Stimulated activated CD4-positive, alpha-beta T cell treated with anti-CD3 and anti-CD28 coated beads, TNF-alpha, amount 100 ng/mL, for 1 hour (primary cell): ENCODE measurements at places on chromosomes 2 and 18.

DNA sequence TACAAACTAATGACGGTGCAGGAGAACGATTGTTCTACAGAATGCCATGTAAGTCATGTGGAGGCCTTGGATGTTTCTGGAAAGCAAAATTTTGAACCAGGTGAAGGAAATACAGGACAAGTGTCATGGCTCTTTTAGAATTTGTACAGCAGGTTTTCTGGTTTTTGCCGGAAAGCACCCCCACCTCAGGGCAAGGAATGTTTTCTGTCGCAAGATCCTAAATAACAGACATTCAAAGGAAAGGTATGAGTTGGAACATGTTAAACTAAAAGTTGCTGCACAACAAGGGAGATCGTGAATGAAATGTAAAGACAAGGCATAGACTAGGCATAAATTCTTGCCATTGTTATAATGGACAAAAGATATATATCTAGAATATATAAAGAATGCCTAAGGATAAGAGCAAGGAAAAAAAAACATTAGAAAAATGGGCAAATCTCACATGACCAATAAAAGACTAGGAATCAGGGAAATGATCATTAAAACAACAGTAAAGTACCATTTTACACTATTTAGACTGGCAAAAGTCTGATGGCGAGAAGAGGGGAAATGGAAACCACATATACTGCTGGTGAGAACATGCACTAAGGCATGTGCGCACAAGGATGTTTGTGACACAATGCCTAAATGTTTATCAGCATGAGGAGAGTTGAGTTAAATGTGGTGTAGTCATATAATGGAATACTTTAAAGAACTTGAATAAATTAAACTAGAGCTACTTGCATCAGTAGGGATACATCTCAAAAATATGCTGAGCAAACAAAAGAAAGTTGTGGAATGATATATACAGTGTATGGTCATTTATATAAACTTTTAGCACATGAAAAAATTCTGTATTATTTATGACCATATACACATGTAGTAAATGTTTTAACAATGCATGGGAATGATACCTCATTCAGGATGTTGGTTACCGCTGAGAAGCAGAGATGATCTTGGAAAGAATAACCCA lies 127.0 kb downstream of the EML6 start:
- DNase-seq = no peak

DNA sequence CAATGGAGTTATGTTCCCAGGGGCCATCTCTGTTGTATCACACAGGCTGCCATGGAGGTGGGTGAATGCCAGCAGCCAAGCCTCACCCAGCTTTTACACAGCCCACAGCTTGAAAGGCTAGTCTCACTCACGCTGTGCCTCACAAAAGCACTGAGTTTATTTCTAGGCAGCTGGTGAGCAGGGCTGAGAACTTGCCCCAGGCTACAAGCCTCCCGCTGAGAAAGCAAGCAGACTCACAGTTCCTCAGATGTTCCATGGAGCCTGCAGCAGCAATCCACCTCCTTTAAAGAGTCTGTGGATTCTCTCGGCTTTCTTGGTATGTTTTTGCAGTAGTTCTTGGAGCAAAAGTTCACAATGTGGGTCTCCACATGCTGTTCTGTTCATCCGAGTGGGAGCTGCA lies 40.9 kb upstream of the ALKAL2 start:
- no peak for DNase-seq

DNA sequence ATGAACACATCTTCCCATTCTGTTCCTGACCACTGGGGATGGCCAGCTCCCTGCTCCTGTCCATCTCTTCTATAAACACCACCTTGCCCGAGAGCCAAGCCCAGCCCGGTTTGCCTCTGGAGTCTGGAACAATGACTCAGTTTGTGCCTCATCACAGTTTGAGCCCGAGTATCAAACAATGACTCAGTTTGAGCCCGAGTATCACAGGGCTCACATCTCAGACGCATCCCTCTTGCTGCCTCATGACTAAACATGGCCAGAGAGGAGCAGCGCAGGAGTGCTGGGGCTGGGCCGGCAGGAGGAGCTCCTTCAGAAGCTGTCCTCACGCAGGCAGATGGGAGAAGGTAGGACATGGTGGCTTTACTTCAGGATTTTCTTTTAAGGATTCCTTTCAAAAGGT lies 68.7 kb downstream of the PXDN start:
- no peak for DNase-seq

DNA sequence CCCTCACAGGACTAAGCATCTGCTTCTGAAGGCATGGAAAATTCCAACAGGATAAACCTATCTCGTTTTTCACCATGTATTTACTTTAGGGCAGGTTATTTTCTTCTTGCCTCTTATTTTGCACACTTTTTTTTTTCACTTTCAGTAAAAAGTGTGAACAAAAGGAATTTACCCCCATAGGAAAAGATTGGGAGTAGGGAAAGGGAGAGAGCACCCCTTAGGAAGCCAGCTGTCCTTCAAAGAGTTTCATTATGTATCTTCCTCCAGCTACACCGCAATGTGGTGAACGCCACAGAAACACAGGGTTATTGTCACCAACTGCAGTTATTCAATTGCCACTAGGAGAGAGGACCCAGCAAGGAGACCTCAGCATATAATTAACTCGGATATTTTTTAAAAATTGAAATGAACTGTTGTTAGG lies 286.2 kb upstream of the VRK2 start:
- no peak for DNase-seq

- DNase-seq = no peak
These were observed 47.7 kb upstream of the SELENOI start for GRCh38 chr2:26298286-26298637.
